Activated CD8-positive, alpha-beta memory T cell treated with anti-CD3 and anti-CD28 coated beads for 48 hours (primary cell): ENCODE measurements at places on chromosomes 7 and 10.
A peak's percentile ranks its signal among the peaks of the same experiment; 100 is the strongest.

DNA sequence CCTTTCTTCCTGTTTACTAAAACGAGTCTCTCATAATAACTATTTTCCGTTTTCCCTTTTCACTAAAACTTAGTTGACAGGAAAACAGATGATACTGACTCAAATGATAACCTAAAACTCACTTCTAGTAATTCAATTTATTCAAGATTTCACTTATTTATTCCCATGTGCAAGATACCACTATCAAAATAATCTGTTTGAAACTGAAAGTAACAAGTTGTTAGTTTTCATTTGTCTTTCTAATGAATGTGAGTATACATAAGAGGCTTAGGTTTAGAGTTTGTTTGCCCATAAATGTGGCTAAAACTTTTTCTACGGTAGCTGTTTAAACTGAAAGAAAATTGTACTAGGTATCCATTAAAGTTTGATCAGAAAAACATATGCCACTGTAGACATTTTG lies 314.9 kb upstream of the STEAP1 start:
- DNase-seq, result no peak

- DNase-seq, result no peak
These were observed 75.8 kb downstream of the GOLGA7B start for GRCh38 chr10:97925308-97925938.

- no peak for DNase-seq
These were observed 202.6 kb upstream of the FOXK1 start for GRCh38 chr7:4479367-4480039.

GRCh38 chr10:111030042-111030750 lies 46.6 kb upstream of the ADRA2A start:
- DNase-seq, result no peak

DNA sequence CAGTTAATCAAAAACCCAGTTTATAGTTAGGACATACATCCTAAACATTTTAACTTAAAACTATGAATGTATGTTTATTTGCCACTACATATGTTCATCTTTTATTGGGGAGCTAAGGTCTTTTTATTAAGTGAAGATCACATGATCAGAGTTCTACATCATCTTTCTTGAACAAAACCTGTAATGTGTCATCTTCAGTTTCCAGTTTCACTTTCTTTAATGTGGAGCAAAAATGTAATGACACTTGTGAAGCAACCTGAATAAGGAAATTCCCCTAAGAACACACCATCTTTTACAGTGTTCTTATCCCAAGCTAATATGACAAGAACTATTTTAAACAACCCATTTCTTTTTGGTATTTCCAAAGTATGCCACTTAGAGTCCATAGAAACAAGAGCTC lies 166.7 kb upstream of the BET1 start:
- no peak for DNase-seq

DNA sequence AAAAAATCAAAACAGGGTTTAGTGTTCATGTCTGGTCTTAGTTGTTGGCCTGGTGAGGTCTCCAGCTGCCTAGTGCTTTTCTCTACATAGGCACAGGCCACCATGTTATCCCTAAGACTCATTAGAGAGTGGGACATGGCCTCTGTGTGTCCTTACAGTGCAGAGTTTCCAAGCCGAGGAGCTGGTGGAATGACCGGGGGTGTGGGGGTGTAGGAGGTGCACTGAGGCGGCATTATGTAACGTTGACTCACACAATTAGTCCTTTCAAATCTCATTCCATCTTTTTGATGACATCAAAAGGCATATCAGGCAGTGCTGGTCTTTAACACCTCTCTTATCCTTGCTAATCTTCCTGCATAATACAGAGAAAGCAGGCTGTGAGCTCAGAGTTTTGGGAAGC lies 71.3 kb downstream of the MTPN start:
- DNase-seq, result no peak

DNA sequence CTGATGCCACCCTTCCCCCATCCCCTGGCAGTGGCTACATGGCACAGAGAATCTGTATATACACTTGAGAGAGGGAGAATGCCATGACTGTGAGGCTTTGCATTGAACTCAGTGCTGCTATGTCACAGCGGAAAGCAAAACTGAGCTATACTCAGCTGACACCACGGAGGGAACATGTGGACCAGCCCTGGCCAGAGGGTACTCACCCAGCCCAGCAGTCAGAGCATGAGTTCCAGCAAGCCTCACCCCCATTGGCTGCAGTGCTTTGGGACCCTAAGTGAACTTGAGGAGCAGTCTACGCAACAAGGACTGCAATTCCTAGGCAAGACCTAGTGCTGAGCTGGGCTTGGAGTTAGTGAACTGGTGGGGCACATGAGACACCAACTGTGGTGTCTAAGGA lies 10.3 kb upstream of the AOC1 start:
- no peak for DNase-seq

DNA sequence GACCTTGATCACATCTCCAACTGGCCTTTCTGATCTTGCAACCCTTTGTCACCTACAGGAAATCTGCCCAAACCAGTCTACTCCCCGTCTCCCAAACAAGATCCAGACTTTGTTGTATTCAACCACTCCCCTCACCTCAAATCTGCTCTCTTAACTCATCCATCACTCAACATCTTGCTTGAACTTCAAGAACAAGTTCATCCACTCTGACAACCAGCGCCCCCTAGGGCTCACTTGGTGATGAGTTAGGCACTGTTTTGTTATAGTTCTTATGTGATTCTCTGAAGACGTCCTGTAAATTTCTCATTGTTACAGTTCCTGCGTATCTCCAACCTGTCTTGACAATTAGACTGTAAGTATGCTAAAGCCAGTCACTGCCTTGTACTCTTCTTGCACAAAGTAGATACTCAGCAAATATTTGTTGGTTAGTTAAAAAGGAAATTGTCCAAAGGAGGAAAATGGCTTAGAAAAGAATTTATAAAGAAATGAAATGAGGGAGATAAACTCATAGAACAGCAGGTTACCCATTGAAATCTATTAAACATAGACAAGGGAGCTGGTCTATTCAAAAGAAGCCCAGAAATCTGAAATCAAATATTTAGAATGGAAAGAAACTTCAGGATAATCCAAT lies 5.3 kb downstream of the FRMD4A start:
- DNase-seq, result peak; percentile 12

DNA sequence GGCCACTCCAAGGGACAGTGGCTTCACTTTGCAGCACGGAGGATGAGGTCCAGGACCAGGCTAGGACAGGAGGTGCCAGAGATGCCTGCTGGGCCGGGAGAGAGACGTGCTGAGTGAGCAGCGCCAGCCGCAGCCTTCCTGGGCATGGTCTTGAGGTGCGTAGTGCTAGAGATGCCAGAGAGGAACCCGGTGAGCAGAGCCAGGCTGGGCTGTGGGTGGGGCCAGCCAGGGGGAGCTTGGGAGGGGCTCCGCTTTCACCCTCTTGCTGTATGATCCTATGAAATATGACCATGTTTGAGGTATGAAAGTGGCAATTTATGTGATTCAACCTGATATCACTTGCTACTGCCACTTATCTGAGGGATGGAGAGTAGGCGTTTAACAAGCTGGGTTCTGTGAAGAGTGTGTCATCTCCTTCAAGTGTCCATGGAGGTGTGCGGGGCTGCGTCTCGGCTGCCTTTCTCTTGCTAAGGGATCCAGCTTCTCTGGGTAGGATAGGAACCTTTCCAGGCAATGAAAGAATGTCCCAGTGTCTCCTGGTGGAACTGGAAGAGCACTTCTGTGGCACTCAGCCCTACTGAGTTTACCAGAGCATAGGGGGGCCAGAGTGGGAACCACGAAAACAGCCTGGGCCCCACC lies 518.4 kb upstream of the FOXK1 start:
- no peak for DNase-seq

GRCh38 chr10:78950656-78951587 lies 117.8 kb upstream of the ZMIZ1 start:
- no peak for DNase-seq

DNA sequence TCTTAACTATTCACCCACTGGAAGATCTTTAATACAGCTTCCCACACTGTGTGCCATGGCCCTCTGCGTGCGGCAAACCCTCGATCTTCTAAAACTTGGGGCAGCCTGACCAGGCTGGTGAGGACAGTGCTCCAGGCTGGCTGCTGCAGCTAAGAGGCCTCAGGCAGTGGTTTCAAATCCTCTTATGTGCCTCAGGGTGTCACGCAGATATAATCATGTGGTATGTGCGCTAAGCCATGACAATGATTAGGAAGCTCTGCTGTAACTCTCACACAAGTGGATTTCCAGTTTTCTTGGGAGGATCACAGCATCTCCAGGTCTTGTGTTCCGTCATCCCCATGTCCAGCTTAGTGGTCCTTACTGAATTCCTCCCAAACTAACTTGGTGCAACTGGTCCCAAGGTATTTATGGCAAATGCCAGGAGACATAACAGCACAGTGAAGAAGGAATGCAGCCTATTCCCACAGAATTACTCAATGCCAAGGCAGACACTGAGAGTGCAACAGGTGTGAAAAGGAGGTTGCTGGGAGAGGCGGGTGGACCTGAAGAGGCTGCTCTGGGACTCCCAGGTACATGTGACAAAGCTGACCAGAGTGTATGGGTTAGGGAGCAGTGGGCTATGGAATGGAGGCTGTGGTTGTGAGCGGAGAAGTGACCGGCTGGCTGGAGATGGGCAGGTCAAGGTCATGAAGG lies 2.3 kb downstream of the HPS1 start:
- no peak for DNase-seq

GRCh38 chr7:29045258-29046086 lies 87.3 kb upstream of the TRIL start:
- DNase-seq, result no peak
